Smooth muscle cell of the coronary artery (primary cell): ENCODE measurements at places on chromosomes 2 and 18. TPM values are rescaled to one million over a fixed set of nuclear protein-coding genes. Genes with fewer than 3 reads are reported as not detected.

The REG1B gene
- not detected in 2 replicates for total RNA-seq

The MEP1B gene
- total RNA-seq: 0.12 TPM in 1 of 2 replicates, not detected in the other

The GRHL1 gene
- 0.08 and 0.70 TPM in 2 replicates for total RNA-seq

The CIB4 gene
- not detected in 2 replicates for total RNA-seq

The TUBB8B gene
- total RNA-seq: not detected in 2 replicates

The LYG2 gene
- total RNA-seq: not detected in 2 replicates

The LRATD1 gene
- 0.47 TPM in 1 of 2 replicates, not detected in the other for total RNA-seq

The RAD51AP2 gene
- total RNA-seq: under 0.01 TPM in 1 of 2 replicates, not detected in the other

The TSHZ1 gene
- 1.7 and 6.9 TPM in 2 replicates for total RNA-seq

The FAM237A gene
- not detected in 2 replicates for total RNA-seq

The GCA gene
- 4.1 and 6.1 TPM in 2 replicates for total RNA-seq

The AKAIN1 gene
- total RNA-seq: not detected in 2 replicates

The SERPINB12 gene
- not detected in 2 replicates for total RNA-seq

The RNF125 gene
- total RNA-seq: 0.08 and 0.35 TPM in 2 replicates

The ASB18 gene
- not detected in 2 replicates for total RNA-seq

The SLC4A5 gene
- 0.08 TPM in 1 of 2 replicates, not detected in the other for total RNA-seq

The MTCL1 gene
- total RNA-seq: 26.7 and 68.1 TPM in 2 replicates

The STON1 gene
- 4.2 and 9.5 TPM in 2 replicates for total RNA-seq

The COMMD1 gene
- 20.9 and 42.8 TPM in 2 replicates for total RNA-seq

The MAPRE2 gene
- total RNA-seq: 19.0 and 26.2 TPM in 2 replicates

The NXPH2 gene
- not detected in 2 replicates for total RNA-seq

The SCN3A gene
- total RNA-seq: 0.12 and 3.5 TPM in 2 replicates

The DES gene
- 0.15 and 11.8 TPM in 2 replicates for total RNA-seq

The CAPN14 gene
- 0.08 and 0.12 TPM in 2 replicates for total RNA-seq
